ENCODE measurements at places on chromosomes 6 and 20.

DNA sequence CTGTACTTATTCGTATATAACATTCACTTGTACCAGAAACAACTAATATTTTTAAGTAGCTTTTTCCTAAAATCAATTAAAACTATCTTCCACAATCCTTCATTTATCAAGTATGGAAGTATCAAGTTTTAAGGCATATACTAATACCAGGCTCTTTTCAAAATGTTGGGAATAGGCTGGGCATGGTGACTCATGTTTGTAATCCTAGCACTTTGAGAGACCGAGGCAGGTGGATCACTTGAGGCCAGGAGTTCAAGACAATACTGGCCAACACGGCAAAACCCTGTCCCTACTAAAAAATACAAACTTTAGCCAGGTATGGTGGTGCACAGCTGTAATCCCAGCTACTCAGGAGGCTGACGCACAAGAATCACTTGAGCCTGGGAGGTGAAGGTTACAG, 25.7 kb upstream of the PLN start:
- no peak for DNase-seq

DNA sequence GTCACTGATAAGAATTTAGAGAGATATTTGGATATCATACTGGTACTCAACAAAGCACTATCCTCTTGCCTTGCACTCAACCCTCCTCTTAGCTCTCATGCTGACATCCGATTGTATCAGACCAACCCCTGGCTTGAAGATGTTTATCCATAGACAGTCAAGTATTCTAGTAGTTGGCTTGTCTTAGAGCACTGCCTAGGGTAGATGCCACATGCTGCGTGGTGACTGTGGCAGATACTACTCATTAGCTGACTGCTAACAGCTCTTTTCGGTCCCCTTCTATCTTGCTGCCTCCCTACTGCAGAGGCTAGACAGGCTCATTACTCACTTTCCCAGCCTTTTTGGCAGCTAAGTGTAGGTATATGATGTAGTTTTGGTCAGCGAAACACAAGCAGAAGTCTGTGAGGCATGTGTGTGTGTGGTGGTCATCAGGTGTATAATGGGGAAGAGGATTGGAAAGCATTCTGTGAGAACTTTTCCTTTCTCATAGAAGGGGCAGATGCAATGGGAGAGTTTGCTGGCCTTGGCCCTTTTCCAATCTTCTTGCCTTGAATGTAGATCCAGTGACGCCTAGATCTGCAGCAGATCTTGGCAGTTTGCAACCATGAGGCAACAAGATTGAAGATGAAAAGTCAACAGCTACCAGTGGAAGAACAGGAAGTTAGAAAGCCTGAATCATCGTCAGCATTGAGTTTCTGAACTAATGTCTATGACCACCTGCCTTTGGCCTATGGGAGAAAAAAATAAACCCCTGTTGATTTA, 4.4 kb upstream of the IFNGR1 start:
- peak; percentile 63 for DNase-seq

- no peak for DNase-seq
Observed at GRCh38 chr20:13875265-13875811, 90.5 kb downstream of the NDUFAF5 start.

DNA sequence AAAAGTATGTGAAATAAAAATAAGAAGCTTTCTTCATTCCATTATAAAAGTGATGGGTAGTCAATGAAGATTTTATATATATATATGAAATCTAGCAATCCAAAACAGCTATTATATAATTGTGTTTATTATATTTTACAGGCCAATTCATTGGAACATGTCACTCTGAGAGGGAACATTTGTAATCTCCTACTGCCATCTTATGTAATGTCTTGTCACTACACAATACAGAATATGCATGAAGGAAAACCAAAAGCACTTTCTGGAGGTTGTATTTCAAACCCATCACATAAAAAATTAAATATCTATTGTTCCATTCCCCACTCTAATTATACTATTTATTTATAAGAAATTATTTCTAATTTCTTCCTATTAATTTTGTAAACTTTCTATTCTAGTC, 31.5 kb upstream of the IRAK1BP1 start:
- DNase-seq, result peak; percentile 70

GRCh38 chr6:38784506-38785235, 69.6 kb downstream of the DNAH8 start:
- no peak for DNase-seq

GRCh38 chr6:30397697-30398096, 52.7 kb downstream of the RPP21 start:
- DNase-seq, result no peak

DNA sequence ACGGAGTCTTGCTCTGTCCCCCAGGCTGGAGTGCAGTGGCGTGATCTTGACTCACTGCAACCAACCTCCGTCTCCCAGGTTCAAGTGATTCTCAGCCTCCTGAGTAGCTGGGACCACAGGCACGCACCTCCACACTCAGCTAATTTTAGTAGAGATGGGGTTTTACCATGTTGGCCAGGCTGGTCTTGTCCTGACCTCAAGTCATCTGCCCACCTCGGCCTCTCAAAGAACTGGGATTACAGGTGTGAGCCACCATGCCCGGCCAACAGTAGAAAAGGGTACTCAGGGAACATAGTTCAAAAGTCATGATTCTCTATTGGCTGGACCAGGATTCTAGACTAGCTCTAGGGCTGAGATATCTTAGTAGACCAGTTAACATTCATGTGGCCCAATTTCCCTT, 5.6 kb downstream of the CSNK2A1 start:
- DNase-seq, result no peak

DNA sequence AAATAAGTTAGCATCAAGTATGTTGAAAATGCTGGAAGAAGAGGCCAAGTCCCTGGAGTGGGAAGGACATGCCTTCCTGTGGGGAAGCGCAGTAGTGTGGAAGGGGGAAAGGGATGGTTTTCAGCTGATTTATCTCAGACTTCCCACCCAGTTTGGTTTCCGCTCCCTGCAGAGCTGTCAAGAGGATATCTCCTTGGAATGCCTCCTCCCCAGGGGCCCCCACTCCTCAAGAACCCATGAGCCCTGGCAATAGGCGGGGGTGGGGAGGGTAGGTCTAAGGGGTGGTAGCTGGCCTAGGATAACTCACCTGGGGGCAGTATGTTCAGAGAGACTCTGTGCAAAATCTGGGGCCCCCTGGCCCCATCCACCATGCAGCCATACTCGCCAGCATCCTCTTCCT, 696 bp downstream of the TREML1 start:
- DNase-seq, result no peak

- DNase-seq, result no peak
Observed at GRCh38 chr6:34152806-34153520, 7.1 kb upstream of the GRM4 start.

DNA sequence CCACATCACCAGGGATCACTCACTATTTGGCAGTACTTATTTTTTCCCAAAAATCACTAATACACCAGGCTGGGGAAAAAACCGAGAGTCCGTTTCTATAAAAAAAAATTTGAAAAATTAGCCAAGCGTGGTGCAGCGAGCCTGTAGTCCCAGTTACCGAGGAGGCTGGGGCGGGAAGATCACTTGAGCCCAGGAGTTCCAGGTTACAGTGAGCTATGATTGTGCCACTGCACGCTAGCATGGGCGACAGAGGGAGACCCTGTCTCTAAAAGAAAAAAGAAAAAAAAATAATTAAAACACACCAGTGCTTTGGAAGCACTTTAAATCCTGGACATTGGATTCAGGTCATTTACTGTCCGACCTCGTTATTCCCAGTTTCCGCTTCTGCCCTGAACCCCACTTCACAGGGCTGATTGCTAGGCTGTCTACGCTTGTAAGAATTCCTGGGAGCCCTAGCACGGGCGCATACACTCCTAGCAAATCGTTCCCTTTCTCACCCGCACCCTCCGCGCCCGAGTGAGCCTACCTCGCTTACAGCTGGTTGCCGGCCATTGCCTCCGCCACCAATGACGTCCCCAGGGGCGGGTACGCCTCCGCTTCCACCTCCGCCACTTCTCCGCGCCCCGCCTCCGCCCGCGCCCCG, at the start of gene TPMT:
Gene TPMT (minus strand): TSS at position 571 of the 643 bp plus-strand sequence. CDS start 5,950 bp downstream, outside the sequence.
- DNase-seq, result no peak

- DNase-seq, result peak; percentile 57
Observed at GRCh38 chr6:136228814-136229213, 21.3 kb downstream of the MTFR2 start.

DNA sequence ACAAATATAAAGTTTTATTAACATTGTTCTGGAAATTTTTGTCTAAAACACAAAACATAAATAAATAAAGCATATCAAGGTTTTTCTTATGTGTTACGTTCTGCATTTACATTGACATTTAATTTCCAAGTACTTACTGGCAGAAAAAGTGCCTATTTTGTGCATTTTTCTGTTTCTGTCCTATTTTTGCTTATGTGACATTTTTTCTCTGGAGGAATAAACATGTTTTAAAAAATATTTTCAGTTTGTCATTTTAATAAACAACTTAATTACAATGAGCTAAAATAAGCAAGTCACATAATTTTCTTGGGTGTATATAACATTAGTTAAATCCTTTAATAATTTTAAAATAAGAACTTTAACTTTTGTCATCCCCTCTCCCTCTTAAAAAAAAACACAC, 94.4 kb upstream of the HS3ST5 start:
- DNase-seq, result no peak

DNA sequence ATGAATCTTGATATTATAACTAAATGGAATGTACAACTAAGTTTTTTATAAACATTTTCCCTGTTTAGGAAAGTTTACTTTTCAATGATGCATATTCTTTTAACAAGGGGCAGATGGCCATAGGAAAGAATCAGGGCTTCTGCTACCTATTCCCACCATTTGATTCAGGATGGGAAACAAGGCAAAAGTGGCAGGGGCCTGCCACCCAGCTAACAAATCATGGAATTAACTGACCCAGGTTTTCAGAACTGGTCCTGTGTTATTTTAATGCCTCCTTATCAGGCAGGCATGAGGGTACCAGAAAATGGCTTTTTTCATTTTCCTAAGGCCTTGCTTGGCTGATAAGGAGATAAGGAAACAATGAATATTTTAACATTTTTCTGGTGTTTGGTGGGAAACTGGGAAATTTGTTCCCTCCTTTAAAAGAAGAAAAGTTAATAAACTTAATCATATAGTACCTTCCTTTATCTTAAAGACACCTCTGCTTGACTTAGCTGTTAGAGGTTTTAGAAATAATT, 6.7 kb downstream of the POU3F2 start:
- peak; percentile 51 for DNase-seq

DNA sequence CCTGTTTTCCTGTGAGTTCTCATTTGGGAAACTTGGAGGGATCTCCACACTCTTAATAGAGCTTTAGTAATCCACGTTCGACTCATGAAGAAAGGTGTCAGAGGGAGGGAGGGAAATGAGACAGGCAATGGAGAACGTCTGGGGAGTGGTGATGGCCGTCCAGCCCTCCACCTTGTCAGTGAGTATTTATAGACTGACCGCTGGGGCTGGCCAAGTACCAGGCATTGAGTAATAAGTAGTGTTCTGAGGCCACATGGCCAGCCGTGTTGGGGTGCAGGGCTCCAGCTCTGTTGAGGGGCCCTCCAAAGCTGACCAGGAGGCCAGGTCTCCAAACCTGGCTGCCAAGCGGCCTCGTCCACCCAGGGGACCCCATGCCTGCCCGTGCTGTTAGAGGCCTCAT, 11.3 kb upstream of the DSN1 start:
- no peak for DNase-seq

GRCh38 chr6:140193269-140193668, 818.8 kb upstream of the CITED2 start:
- DNase-seq, result no peak

GRCh38 chr6:151822252-151823111, 15.0 kb downstream of the ESR1 start:
- DNase-seq, result no peak

- no peak for DNase-seq
Observed at GRCh38 chr6:117306227-117306790, 41.0 kb downstream of the VGLL2 start.

DNA sequence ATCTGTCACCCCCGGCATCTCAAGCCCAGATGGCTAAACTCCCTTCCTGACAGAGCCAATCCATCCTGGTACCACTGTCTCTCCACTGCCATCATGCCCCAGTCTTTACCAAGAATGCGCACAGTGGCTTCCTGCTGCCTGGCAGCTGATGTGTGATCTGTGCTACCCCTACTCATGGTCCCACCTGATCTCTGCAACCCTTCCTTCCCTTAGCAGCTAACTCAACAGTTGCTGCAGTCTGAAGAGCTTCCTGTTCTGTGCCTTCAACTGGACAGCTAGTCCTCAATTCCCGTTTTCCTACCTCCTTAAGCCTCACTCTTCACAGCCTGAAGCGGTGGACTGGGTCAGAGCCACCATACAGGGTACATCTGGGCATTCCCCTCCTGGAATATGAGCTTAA, 7.6 kb upstream of the FAM83C start:
- DNase-seq, result no peak

- DNase-seq, result peak; percentile 50
Observed at GRCh38 chr20:46022411-46023147, 6.4 kb upstream of the SLC12A5 start.

GRCh38 chr6:56037601-56038000, 162.2 kb upstream of the BMP5 start:
- no peak for DNase-seq

DNA sequence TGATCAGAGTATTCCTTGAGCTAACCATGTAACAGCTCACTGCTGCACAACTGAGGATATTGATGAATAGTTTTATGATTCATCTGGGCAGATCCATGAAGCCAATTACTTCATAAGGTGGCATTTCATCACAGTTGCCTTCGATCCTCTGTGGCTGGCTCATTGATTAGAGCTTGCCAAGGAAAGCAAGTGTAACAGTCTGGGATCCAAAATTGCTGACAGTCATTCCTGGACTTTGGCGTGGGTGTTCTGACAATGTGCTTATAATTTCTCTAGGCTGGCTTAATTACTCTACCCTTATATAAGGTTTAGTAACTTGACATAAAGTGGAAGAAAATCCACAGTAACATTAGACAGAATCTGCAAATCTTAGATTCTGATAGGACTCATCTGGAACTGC, 551.3 kb upstream of the CDH4 start:
- no peak for DNase-seq

DNA sequence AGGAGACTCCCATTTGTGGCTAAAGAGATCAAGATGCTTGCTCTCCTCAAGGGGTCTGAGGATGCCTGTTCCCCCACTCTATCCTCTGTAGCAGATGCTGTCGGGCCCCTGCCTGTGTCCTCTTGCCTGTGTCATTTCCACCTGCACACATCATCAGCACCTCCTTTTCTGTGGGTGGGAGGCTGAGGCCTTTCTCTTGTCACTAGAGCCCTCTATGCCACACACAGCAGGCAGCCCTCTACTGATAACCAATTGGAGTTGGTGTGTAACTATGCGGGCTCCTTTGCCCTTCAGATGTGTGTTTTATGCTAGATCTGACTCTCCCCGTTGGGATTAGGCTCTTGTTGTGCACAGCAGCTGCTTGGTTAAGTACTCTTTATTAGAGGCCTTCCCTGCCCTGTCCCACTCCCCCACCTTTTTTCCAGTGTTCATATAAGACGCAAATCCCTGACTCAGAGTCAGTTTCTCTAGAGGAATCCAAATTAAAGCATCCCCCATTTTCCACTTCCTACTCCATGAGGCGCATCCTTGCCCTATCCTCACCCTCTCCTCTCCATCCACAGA, 7.7 kb downstream of the TREML2 start:
- DNase-seq, result no peak

GRCh38 chr20:32474717-32474966, 110.5 kb downstream of the NOL4L start:
- no peak for DNase-seq

Measured in pons (tissue), 1 donor.